ENCODE measurements at places on chromosomes 6 and 20.

- H3K36me3 ChIP-seq = no peaks in the 10 kb centered on the region
- no peak overlapping the region for H3K27ac ChIP-seq
- peaks cover 45% of the 10 kb centered on the region for H3K4me1 ChIP-seq
- no peak overlapping the region for H3K4me3 ChIP-seq
- H3K27me3 ChIP-seq = no peaks in the 10 kb centered on the region
These were observed 6.6 kb downstream of the REPS1 start for GRCh38 chr6:138981416-138981815.

DNA sequence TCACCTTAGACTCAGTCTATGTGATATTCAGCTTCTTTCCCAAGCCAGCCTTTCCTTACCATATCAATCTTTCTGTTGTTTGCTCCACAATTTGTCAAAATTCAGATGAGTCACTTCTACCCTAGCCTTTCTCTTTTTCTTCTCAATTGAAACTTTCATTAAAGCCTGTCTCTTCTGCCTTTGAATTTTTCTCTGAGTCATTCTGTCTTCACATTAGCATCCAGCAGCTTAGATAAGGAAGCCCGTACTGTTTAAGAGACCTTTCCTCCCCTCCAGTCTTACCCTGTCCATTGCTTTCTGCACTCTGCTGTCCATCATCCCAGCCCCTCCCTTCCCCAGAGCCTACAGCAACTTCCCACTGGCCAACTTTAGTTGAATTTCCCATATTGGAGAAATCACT, 34.9 kb upstream of the RALGAPA2 start:
- H3K4me1 ChIP-seq = no peaks in the 10 kb centered on the region
- no peak overlapping the region for H3K27ac ChIP-seq
- H3K36me3 ChIP-seq = no peaks in the 10 kb centered on the region
- no peak for DNase-seq

- DNase-seq = no peak
- H3K27me3 ChIP-seq = no peaks in the 10 kb centered on the region
- no peak overlapping the region for H3K4me3 ChIP-seq
These were observed 69.7 kb downstream of the EPB41L2 start for GRCh38 chr6:130993292-130993765.

DNA sequence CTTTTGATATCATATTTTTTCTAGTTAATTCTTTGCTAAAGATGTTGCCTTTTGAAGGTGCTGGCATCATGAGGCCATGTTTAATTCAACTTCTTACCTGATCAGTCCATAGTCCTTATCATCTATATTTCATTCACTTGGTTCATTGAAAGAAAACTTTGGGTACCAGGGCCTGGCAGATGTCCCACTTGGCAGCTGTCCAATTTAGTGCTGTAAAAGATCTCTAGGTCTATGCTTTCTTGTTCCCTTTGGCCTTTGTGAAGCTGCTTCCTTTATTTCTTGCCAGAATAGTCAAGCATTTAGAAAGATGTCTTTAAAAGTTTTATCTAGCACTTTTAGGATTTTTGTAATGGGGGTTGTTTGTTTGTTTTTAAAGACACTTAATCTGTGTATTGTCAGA, 61.7 kb upstream of the EYA4 start:
- no peaks in the 10 kb centered on the region for H3K4me1 ChIP-seq
- H3K36me3 ChIP-seq = no peaks in the 10 kb centered on the region
- DNase-seq = no peak
- H3K4me3 ChIP-seq = no peak overlapping the region
- H3K27me3 ChIP-seq = no peaks in the 10 kb centered on the region

DNA sequence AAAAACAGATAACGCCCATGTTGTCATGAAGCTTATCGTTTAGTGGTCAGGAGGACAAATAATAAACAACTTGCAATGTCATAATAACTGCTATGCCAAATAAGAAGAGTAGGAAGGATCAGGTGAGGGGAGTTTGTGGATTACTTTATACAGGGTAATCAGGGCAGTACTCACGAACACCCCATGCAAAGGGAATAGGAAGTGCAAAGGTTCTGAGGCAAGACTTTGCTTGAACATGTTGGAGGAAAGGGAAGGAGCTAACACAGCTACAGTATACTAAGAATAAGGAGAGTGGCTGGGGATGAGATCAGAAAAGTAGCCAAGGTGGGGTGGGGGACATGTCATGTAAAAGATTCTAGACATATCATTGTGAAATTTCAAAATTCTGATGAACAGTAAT, 292.0 kb upstream of the RUNX2 start:
- H3K4me1 ChIP-seq = no peaks in the 10 kb centered on the region
- no peak overlapping the region for H3K27ac ChIP-seq
- H3K36me3 ChIP-seq = no peaks in the 10 kb centered on the region
- DNase-seq = no peak
- no peaks in the 10 kb centered on the region for H3K27me3 ChIP-seq

DNA sequence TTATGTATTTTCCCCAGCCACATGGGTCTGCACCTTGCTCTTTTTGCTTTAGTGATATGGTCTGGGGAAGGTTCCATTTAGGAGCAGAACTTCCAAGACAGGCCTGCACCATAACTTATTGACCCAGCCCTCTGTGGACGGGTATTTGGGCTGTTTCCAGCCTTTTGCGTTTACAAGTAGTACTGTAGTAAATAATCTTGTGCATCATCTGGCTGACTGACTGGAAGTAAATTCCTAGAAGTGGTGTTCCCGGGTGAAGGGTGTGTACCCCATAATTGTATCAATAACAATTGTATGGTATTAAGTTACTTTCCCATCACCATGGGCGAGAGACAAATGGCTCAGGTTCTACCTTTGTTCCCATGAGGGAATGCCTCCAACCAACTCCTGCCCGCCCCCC, 31.6 kb downstream of the SPDEF start:
- H3K27ac ChIP-seq = no peak overlapping the region
- no peaks in the 10 kb centered on the region for H3K27me3 ChIP-seq
- H3K36me3 ChIP-seq = no peaks in the 10 kb centered on the region
- H3K4me1 ChIP-seq = peaks cover 7% of the 10 kb centered on the region
- DNase-seq = no peak
- no peak overlapping the region for H3K4me3 ChIP-seq

GRCh38 chr6:17193106-17193775, 87.9 kb upstream of the RBM24 start:
- no peak for DNase-seq
- H3K4me1 ChIP-seq = no peaks in the 10 kb centered on the region
- no peaks in the 10 kb centered on the region for H3K27me3 ChIP-seq
- no peak overlapping the region for H3K27ac ChIP-seq
- H3K36me3 ChIP-seq = no peaks in the 10 kb centered on the region

- H3K27ac ChIP-seq = no peak overlapping the region
- no peak for DNase-seq
- H3K36me3 ChIP-seq = no peaks in the 10 kb centered on the region
- H3K27me3 ChIP-seq = no peaks in the 10 kb centered on the region
These were observed 30.1 kb downstream of the PPP1R14C start for GRCh38 chr6:150172929-150173328.

DNA sequence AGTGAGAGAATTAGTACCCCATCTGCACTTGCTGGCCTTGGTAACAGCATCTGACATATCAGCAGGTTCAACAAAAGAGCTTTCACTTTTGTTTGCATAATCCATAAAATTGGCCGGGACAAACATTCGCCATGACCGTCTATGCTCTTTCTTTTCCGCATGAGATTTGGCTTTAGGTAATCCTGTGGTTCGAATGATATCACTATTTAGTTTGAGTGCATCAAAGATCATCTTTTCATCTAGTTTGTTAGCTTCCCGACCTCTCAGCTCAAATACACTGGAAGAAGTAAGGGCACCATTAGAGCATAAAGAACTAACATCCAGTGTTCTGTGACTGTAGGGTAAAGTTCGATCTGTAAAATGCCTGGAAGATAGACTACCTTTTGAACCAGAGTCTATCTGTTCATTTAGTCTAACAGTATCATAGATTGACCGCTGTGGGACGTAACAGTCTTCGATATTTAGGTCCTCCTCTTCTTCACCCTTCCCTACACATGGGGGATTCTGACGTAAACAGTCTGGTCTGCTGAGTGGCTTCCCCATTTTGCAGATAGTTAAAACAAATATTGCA, 101.6 kb downstream of the DST start:
- H3K4me3 ChIP-seq = no peak overlapping the region
- no peaks in the 10 kb centered on the region for H3K27me3 ChIP-seq
- H3K4me1 ChIP-seq = no peaks in the 10 kb centered on the region
- no peaks in the 10 kb centered on the region for H3K36me3 ChIP-seq

GRCh38 chr6:104601721-104602120, 258.0 kb downstream of the HACE1 start:
- H3K4me3 ChIP-seq = no peak overlapping the region
- no peaks in the 10 kb centered on the region for H3K4me1 ChIP-seq
- no peaks in the 10 kb centered on the region for H3K27me3 ChIP-seq
- no peaks in the 10 kb centered on the region for H3K36me3 ChIP-seq

GRCh38 chr20:37407019-37407566, 61.2 kb downstream of the SRC start:
- no peaks in the 10 kb centered on the region for H3K27me3 ChIP-seq
- no peaks in the 10 kb centered on the region for H3K36me3 ChIP-seq
- DNase-seq = no peak

DNA sequence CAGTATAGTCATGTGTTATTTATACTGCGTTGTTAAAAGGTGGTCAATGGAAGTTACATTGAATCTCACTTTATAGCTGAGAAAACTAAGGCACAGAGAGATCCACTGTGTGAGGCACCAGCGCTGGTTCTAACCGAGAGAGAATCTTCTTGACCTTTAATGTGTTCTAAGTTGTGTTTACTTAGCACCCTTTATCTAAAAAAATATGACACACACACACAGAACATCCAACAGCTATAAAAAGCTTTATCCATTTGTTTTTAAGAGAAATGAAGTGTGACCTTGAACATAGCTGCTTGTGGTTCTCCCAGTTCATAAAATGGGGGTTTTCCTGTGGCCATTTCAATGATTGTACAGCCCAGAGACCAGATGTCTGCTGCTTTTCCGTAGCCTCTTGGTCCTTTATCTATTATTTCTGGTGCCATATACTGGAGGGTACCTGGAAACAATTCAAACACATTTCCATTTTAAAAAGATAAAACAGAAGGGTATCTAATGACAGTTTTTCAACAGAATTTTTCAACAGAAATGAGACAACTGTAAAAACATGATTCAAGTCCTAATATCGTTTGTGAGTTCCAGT, 54.8 kb upstream of the MAP7 start:
- H3K4me3 ChIP-seq = no peak overlapping the region
- H3K27me3 ChIP-seq = no peaks in the 10 kb centered on the region
- H3K4me1 ChIP-seq = no peaks in the 10 kb centered on the region
- no peak overlapping the region for H3K27ac ChIP-seq
- no peaks in the 10 kb centered on the region for H3K36me3 ChIP-seq
- no peak for DNase-seq

DNA sequence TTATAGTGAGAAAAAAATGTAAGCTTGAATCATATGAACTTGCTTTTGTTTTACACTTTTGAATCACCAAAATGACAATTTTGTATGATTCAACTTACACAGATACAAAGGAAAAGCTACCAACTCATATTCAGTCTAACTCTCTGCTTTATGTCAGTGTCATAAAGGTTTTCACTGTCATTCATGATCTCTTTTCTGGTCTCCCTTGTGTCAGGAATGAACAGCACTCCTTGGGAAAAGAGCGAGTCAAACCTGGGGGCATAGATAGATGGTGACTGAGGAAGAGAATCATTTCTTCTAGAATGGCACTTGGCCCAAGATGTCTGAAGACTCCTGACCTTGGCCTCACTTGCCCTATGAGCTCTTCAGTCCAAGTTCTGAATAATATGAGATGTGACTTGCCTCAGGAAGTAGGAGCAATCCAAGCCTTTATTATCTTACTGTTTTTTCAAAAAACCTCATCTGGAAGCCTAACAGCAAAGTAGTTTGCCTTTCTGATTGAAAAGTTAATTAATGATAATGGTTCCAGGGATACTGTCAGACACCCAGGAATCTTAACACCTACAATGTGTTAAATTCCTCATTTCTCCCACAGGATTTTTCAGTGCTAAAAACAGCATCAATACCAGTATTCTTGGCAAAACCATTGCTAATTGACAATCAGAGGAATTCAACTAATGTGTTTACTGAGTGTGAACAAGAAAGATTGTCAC, 270.0 kb upstream of the HSF2 start:
- H3K27ac ChIP-seq = no peak overlapping the region
- H3K27me3 ChIP-seq = no peaks in the 10 kb centered on the region
- H3K4me1 ChIP-seq = no peaks in the 10 kb centered on the region
- H3K4me3 ChIP-seq = no peak overlapping the region

DNA sequence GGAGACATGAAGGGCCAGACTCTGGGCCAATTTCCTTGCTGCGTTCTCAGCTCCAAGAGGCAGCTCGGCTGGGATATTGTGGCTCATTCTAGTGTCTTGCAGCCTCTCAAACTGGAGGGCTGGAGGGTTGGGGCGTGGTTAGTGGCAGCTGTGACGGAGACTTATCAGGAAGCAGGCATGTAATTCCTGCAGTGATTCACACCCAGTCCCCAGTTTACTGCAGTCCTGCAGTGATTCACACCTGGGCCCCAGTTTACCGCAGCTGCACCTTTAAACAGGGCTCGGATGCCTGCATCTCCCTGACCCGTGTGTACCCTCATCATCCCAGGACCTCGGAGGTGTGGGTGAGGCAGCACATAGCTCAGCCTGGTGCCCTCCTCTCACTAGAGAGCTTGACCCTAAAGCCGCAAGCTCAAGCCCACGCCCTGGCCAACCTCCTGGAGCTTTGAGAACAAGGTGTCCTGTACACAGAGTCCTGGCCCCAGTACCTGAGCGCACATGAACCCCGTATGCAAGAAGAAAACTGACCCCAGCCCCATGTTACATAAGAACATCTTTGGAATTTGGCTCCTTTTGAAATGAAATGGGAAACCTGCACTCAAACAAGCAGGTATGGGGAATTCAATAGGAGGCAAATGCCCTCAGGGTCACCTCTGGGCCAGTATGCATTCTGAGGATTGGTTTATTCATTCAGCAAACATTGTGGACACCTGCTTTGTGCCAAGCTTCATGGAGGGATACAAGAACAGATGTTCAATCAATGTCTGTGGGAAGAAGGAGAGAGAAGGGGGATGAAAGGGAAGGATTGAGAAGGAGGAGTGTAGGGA, 55.3 kb upstream of the FAM83D start:
- peaks cover 41% of the 10 kb centered on the region for H3K4me1 ChIP-seq
- no peaks in the 10 kb centered on the region for H3K36me3 ChIP-seq
- no peak overlapping the region for H3K27ac ChIP-seq

DNA sequence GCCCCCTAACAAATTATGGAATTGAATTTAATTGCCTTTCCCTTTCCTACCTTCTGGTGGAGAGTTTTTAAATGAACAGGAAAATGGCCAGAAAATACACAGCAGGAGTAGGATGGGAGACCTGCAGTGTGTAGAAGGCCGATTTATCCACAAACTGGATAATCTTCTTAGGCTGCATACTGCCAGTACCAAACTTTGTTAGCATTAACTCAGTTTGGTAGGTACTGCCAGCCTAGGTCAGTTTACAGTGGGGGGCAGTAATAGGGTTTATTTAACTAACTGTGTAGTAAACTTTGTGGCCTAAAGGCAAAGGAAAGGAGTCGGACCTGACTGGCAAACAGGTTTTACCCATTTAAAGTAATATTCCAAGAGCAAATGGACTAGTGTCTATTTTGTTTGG, 4.6 kb downstream of the NCOA3 start:
- DNase-seq = no peak
- H3K27me3 ChIP-seq = no peaks in the 10 kb centered on the region
- no peak overlapping the region for H3K27ac ChIP-seq
- no peaks in the 10 kb centered on the region for H3K36me3 ChIP-seq
- H3K4me3 ChIP-seq = no peak overlapping the region
- H3K4me1 ChIP-seq = peaks cover 35% of the 10 kb centered on the region
